ENCODE measurements at places on chromosomes 6 and 20.

DNA sequence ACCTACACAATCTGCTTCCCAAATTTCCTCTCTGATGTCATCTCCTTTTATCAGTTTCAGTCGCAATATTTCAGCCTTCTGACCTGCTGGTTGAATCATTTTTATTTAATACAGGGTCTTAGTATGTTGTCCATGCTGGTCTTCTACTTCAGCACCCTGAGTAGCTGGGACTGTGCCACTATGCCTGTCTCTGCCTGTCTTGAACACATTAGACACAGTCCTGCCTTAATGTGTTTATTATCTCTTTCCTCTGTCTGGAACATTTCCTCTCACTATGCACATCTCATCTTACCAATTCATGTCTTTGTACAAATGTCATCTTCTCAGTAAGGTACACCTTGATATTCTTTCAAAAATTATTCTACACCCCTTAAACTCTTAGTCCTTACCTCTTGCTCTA, 106.5 kb downstream of the THEMIS start:
- no peak for DNase-seq

- no peak for DNase-seq
Measured at GRCh38 chr6:169783971-169784820, 32.8 kb downstream of the ERMARD start.

DNA sequence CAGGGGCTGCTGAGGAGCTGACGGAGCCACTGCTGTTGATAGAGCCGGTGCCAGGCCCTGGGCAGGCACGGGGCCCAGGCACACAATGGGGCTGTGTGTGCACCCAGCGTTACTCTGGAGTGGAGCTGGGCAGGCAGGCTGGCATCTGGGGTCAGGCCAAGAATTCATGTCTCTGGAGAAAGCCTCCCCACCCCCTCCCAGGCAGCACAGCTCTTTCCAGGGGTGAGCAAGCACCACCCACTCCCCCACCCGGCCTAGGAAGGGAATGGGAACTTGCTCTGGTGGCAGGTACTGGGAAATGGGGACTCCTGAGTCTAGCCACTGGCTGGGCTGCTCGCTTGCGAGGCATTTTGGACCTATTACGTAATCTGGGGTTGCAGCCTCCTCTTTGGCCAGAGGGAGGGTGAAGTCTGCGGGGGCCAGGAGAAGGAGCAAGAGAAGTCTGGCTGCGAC, 22.7 kb downstream of the TFEB start:
- peak; percentile 44 for DNase-seq

DNA sequence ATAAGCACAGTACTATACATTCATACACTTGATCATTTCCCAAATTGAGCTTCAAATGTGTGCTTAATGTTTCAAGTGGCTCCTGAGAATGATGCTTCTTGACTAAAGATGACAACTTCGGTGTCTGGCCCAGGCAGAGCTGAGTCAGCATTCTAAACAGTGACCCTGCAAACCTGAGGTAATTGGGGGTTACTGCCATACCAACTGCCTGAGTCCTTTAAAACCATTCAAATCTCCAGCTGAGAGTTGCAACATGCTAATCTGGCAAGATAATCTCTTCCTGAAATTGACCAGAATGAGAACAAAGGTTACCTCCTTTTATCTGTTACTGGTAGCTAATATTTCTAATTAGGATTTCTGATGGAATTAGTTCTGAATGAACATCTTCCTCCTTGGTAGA, 8.2 kb downstream of the BACH2 start:
- DNase-seq: peak; percentile 19

DNA sequence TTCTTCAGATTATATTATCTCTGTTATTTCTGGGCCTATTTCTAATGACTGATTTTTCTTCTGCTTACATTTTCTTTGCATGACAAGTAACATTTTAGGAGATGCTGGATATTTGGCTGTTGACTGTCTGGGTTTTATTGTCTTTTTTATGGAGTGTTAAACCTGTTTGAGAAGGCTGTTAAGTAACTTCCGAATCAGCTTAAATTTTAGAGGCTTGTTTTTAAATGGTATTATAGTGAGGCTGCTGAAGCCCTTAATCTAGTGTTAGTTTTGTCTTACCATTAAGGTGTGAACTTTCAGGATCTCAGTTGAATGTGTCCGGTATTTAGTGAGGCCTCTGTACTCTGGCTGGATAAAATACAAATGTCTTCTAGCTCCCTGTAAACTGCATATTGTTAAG, 109.8 kb downstream of the EYA4 start:
- no peak for DNase-seq

DNA sequence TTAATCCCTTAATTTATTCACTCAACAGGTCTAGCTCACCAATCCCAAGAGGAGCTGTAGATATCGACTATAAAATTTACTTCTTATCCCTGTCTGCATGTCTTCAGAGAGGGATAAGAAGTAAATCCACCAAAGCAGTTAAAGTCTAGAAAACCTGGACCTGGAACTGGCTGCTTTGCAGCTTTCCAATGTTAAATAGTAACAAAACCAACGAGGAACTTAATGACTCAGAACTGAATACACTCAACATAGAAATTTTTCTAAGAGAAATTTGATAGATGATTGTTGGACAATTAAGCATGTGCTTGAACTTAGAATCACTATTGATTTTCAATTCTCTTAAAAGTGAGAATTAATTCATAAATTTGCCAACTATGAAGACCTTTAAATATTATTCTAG, 11.5 kb upstream of the TMEM244 start:
- DNase-seq: no peak

DNA sequence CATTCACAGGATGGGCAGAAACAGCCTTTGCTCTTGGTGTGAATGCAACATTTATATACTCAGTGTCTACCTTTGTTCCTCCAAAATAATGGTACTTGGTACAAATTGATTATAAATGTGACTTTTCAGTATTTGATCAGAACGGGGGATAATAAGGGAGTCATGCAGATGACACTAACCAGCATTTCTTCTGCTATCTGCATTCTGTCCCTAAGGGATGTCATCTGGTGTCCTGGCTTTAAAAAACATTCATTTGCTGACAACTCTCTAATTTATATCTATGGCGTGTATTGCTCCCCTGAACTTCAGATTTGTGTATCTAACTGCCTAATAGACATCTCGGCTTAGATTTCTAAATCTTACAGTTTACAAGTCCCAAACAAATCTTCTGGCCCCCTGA, 76.4 kb upstream of the FLRT3 start:
- no peak for DNase-seq

DNA sequence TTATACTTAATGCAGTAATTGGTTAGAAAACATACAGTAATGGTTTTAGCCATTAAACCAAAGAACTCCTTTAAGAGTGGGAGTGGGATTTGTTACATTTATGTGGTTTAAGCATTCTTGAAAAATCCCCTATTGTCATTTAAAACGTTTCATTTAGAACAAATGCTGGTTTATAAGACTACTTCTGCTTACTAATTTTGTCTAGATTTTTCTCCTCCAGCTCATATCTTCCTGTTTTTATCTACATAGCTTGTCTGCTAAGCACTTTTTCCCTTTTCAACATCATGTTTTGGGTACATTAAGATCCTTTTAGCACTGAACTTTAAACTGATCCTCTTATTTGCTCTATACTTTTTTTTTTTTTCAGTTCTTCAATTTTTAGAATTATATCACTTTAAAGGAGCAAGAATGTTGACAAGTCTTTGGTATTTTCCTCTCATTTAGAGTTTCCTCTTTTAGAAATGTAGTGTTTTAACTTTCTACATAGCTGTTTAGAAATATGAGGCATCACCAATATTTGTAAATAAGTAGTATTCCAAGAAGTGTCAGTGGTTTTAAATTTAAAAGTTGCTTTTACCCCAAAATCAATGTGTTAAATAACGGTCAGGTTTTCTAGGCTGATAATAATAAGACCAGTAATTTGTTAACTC, 80.9 kb downstream of the SESN1 start:
- DNase-seq: peak; percentile 59

Data from MV-4-11 (cell line).